ENCODE measurements at places on chromosomes 3 and 15.

DNA sequence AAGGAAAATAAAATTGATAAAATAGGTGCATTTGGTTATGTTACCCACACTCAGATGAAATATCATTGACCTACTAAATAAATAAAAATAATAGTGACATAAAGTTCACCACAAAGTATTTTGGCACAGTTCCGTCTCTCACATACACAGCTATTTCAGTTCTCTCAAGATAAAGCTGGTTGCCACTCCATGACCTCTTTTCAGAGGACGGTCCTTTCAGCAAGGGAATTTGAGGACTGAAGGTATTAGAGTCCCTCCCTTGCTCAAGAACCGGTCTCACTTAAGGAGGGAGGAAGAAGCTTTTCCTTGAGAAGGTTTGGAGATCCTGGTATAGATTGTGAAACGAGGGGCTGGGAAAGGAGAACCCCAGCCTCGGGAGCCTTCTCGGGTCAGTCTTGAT is 285.5 kb upstream of the CFAP20DC start:
- H3K4me1 ChIP-seq, result peaks cover 8% of the 10 kb centered on the region
- no peak overlapping the region for H3K4me3 ChIP-seq
- no peaks in the 10 kb centered on the region for H3K27me3 ChIP-seq
- H3K27ac ChIP-seq, result no peak overlapping the region
- no peak for DNase-seq

DNA sequence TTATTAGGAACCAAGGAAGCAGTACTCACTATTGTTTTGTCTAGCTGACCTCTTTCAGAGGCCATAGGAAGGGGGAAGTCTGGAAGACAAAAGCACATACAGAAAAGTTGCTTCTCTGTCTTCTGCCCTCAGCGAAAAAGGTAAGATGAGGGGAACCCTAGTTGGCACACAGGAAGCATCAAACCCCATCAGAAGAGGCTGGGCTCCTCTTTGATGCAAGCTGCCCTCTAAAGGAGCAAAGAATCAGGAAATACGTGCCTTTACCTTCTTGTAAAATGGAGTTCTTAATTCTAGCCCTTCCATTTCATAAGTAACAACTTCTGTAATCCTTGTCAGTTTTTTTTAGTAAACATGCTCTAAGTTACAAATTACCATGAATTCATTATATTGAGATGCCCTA is 12.5 kb downstream of the SPINK8 start:
- no peak overlapping the region for H3K4me3 ChIP-seq
- DNase-seq, result no peak
- peaks cover 3% of the 10 kb centered on the region for H3K36me3 ChIP-seq
- peaks cover 13% of the 10 kb centered on the region for H3K27me3 ChIP-seq
- H3K4me1 ChIP-seq, result no peaks in the 10 kb centered on the region
- H3K27ac ChIP-seq, result no peak overlapping the region

GRCh38 chr3:186746008-186746407 is 28.8 kb downstream of the KNG1 start:
- peak; percentile 5 for DNase-seq
- no peak overlapping the region for H3K27ac ChIP-seq
- peaks cover 15% of the 10 kb centered on the region for H3K36me3 ChIP-seq
- no peaks in the 10 kb centered on the region for H3K27me3 ChIP-seq

GRCh38 chr3:87468938-87469337 is 192.6 kb upstream of the POU1F1 start:
- no peak for DNase-seq
- H3K36me3 ChIP-seq, result no peaks in the 10 kb centered on the region
- no peak overlapping the region for H3K27ac ChIP-seq
- H3K4me3 ChIP-seq, result no peak overlapping the region
- H3K27me3 ChIP-seq, result no peaks in the 10 kb centered on the region
- H3K4me1 ChIP-seq, result no peaks in the 10 kb centered on the region

- H3K4me3 ChIP-seq, result no peak overlapping the region
- no peaks in the 10 kb centered on the region for H3K27me3 ChIP-seq
- H3K4me1 ChIP-seq, result no peaks in the 10 kb centered on the region
- H3K27ac ChIP-seq, result no peak overlapping the region
Observed at GRCh38 chr15:52408823-52409222, 113.2 kb upstream of the MYO5C start.

DNA sequence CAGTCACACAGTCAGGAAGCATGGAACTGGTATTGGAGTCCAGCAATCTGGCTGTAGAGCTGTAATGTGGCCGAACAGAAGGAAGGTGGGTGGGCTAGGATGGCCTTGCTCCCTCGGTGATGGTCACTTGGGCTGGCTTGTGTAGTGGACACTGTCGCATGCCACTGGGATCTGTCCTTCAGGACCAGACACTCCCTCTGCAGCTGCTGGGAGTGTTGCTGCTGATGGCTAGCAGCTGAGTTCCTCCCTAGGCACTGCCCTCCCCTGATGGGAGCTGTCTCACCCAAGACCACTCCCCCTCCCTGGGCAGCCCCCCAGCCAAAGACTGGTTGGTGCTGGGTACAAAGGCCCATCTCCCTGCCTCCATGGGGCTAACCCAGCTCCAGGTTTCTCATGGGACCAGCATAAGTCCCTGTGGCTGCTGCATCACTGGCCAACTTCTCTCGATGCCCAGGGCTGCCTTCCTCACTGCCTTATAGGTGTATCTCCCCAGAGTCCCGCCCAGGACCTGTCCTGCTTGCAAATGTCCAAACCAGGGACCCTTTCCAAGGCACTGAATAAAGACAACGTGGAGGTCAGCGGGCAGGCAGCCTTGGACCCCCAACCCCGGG is 48.4 kb downstream of the WNT7A start:
- no peaks in the 10 kb centered on the region for H3K4me1 ChIP-seq
- no peak overlapping the region for H3K4me3 ChIP-seq
- DNase-seq, result no peak
- no peak overlapping the region for H3K27ac ChIP-seq
- H3K27me3 ChIP-seq, result peaks cover 28% of the 10 kb centered on the region

DNA sequence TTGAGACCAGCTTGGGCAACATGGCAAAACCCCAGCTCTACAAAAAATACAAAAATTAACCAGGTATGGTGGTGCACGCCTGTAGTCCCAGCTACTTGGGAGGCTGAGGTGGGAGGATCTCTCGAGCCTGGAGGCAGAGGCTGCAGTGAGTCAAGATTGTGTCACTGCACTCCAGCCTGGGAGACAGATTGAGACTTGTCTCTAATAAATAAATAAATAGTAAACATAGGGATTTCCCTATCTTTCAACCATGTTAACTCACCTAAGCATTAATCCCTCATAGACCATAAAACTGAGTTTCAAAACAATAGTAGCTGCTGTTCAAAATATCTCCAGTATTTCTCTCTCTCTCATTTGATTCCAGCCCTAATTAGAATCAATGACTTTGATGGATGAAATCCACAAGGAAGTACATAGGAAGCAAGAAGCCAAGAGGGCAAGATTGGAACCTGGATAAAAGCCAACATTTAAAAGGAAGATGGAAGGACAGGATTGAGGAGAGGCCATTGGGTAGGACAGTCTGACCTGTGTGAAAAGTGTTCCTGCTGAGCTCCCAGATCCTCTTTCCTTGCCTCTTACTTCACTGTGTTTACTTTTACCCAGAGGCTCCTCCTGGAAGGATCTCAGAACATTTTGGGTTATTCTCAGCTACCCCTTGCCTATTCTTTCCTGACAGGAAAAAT is 12.4 kb upstream of the TTBK2 start:
- no peaks in the 10 kb centered on the region for H3K4me1 ChIP-seq
- no peak overlapping the region for H3K4me3 ChIP-seq
- no peak overlapping the region for H3K27ac ChIP-seq
- DNase-seq, result no peak

DNA sequence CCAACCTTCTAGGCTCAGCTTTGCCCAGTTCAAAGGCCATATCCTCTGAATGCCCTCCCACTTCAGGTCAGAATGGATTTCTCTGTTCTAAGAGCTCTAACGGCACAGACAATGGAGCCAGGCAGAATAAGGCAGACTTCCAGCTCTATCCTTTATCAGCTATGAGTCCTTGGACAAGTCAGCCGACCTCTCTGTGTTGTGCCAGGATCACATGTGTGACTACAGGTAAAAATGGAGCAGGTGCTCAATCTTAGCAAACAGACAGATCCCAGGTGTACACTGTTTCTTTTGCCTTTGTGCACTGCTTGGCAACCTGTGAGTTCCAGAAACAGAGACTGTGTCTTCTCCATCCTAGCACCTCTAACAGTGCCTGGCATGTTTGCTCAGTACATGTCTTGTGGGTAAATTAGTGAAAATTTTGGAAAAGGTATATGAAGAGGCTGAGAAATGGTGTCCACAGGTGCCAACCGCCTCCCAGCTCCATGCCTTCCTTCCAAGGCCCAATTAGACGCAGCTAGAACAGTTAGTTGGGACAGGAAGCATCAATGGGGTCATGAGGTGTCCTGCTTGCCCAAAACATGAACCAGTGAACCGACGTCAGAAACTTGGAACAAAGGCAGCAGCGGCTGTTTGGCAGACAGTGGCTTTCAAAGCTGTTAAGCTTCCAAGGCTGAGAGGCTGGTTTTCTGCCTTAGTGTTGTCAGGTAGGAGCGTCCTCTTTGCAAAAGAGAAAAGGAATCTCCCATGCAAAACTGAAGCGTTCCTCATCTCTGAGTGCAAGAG is 28.7 kb downstream of the TLE3 start:
- H3K27ac ChIP-seq, result no peak overlapping the region
- peaks cover 25% of the 10 kb centered on the region for H3K4me1 ChIP-seq
- no peaks in the 10 kb centered on the region for H3K27me3 ChIP-seq
- H3K36me3 ChIP-seq, result peaks cover 40% of the 10 kb centered on the region
- no peak overlapping the region for H3K4me3 ChIP-seq

GRCh38 chr3:100562224-100562857 is 47.1 kb upstream of the ADGRG7 start:
- no peak for DNase-seq
- no peak overlapping the region for H3K4me3 ChIP-seq
- peaks cover 5% of the 10 kb centered on the region for H3K27me3 ChIP-seq
- no peaks in the 10 kb centered on the region for H3K36me3 ChIP-seq
- H3K27ac ChIP-seq, result no peak overlapping the region

DNA sequence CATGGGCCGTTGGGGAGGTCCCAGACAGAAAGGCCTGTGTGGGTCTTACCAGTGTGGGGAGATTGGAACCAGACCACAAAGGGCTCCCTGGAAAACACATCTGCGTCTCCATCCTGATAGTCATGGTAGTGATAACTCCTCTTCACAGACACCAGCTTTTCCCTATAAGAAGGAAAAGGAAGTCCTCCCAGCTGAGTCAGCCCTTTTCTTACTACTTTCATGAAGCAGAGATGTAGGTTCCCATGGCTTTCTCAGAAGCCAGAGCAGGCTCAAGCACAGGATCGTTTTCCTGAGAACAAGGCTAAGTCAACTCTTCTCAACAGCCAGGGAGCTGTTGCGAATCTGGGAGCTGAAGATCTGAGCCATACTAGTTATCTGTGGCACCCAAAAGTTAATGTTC is 6.1 kb downstream of the DNASE1L3 start:
- peaks cover 10% of the 10 kb centered on the region for H3K36me3 ChIP-seq
- H3K27ac ChIP-seq, result no peak overlapping the region
- H3K27me3 ChIP-seq, result no peaks in the 10 kb centered on the region
- H3K4me1 ChIP-seq, result peaks cover 65% of the 10 kb centered on the region

Measured in stimulated activated naive B cell treated with anti-CD40 and anti-IgM and Interleukin-4, amounts not matched to agents 10 μg/mL and 1 μg/mL and 100 μg/mL, for 72 hours (primary cell).